Omental fat pad (tissue), 4 donors: ENCODE measurements at places on chromosomes 2 and 18. TPM values are rescaled to one million over a fixed set of nuclear protein-coding genes. Genes with fewer than 3 reads are reported as not detected.

Gene LCT
- total RNA-seq: not detected

Gene DLGAP1
- total RNA-seq: 5.7 TPM

Gene TTN
- total RNA-seq: 37.7 TPM

Gene HYCC2
- 19.2 TPM for total RNA-seq

Gene TLX2
- total RNA-seq: not detected

Gene PMAIP1
- 1.3 TPM for total RNA-seq

Gene BMP10
- total RNA-seq: not detected

Gene C2orf66
- 0.38 TPM for total RNA-seq

Gene RHBDD1
- total RNA-seq: 17.1 TPM

Gene CNDP1
- total RNA-seq: not detected

Gene KCNE4
- 1.9 TPM for total RNA-seq

Gene INPP5D
- total RNA-seq: 17.9 TPM

Gene DIPK1C
- total RNA-seq: not detected

Gene ALK
- total RNA-seq: 0.44 TPM

Gene SIGLEC15
- not detected for total RNA-seq

Gene CYP26B1
- total RNA-seq: 14.4 TPM

Gene MROH2A
- not detected for total RNA-seq

Gene ADGRF3
- total RNA-seq: 0.09 TPM

Gene OTOS
- not detected for total RNA-seq

Gene HOXD13
- total RNA-seq: not detected

Gene HRH4
- not detected for total RNA-seq

Gene PAX3
- total RNA-seq: not detected

Gene MLPH
- 5.9 TPM for total RNA-seq

Gene GRB14
- 5.3 TPM for total RNA-seq

Gene GRHL1
- 3.4 TPM for total RNA-seq
